ENCODE measurements at places on chromosomes 12 and 14.

DNA sequence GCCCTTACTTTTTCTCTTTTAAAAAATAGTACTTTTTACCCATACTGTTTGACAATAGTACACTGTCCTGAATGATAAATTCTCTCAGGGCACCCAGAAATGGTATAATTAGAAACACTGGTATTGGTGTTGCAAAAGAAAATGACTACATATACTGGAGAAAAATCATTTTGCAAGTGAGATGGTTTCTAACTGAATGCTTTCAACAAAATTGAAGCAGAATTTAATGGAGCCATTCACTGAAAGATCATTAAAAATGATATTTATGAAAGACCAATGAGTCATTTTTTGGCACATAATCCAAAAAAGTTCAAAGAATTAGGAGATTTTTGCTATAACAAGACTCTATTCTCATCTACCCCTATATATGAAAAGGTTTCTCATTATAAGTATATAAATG, 68.8 kb downstream of the TMTC1 start:
- DNase-seq, result no peak

DNA sequence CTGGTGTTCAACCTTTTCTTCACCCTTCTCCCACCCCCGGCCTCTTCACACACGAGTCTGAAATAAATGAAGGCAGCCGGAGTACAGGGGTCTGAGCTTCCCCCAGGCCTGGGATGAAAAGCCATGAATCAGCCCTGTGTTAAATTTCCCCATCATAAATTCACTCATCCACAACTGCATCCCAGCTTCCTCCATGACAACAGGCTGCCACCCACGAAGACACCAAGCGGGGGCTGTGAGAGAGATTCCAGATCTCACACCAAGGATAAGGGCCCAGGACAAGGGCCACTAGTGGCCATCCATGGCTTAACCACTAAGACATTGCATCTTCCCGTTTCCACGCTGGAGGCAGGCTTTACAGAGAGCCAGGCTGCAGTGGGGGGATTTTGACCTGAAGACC, 93.9 kb upstream of the NCOR2 start:
- no peak for DNase-seq

DNA sequence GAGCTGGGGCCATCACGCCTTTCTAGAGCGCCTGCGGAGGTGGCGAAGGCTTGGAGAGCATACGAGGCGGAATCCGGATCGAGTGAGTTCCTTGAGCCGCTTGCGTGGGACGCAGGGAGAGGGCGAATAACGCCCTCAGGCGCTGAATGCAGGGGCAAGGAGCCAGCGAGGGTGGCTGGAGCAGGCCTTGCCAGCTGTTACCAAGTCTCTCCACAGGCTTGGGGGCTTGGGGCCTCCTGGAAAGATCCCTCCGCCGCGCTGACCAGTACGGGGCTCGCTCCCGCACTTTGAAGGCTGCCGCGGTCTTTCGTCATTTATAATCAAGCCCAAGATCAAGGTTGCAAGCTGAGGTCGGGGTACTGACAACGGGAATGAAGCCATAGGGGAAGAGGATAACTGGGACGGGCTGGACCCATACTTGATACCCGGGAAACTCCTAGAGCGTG, 1.2 kb downstream of the FLRT2 start:
- DNase-seq, result no peak

- DNase-seq, result no peak
Observed at GRCh38 chr12:65916991-65917695, 92.9 kb downstream of the HMGA2 start.

DNA sequence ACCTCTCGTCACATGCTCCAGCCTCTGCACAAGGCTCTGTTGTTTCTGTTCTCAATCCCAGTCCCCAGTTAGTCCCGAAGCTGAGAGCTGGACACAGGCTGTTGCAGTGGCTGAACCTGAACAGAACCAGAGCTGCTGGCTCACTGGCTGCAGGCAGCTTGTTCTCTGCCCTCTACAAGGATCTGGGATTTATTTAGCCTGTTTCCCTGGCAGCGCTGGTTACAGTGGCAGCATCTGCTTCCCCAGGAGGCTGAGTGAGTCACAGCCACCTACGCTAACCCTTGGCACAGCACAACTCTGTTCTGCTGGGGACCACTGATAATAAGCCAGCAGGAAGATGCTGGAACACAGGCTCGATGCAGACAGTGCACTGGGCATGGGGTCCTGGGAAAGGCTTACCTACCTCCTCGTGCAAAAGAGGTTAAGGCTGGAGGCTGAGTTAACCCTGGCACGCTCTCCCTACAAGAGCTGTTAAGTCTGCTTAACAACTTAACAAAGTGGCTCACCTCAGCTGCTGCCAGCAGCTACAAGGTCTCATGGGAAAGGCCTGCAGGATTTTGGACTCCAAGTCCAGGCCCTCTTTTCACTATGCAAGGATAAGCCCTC, 299.6 kb downstream of the PCNX1 start:
- no peak for DNase-seq

DNA sequence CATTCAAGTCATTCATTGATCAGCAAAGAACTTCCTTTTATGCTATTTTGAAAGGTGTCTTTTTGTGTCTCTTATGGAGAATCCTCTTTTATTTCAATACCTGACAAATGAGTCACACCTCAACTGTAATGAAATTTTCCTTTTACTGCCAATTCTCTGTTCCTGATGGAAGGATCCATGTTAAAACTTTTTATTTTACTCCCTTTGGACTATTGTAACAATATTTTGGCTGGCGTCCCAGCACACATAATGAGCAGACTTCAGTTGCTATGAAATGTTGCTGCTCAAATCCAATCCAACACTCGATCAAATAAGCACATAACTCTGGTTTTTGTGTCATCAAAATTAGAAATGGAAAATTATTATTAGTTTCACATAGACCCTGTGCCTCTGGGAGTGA, 21.9 kb upstream of the SLC15A5 start:
- DNase-seq, result no peak

- peak; percentile 87 for DNase-seq
Observed at GRCh38 chr12:64669270-64669842, 59.1 kb downstream of the RASSF3 start.

DNA sequence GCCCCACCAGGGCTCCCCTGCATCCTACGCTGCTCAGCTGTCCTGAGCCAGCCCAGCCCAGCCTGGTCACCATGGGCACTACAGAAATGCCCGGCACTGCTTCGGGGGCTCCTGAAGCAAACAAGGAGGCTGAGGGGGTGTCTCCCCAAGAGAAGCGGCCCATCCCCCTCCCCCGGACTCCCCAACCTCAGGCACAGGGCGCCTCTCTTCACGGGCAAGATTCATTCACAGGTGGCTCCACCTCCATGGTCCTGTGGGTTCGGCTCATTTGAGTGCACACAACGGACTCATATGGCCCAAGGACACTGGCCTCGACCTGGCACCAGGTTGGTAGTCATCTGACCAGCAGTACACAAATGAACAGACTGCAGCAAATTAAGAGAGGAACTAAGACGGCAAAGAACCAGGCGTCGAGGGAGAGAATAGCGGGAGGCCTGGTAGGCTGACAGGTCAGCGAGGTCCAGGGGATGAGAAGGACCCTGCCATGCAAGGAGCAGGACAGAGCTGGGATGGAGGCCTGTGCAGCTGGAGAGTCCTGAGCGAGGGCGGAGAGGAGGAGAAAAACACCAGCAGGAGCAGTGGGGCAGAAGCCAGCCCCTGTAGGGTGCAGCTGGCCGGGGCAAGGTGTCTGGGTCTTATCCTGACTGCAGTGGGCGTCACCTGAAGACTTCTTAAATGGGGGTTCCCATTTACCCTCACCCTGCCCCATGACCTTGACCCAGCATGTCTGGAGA, 60.2 kb downstream of the PRIMA1 start:
- no peak for DNase-seq

DNA sequence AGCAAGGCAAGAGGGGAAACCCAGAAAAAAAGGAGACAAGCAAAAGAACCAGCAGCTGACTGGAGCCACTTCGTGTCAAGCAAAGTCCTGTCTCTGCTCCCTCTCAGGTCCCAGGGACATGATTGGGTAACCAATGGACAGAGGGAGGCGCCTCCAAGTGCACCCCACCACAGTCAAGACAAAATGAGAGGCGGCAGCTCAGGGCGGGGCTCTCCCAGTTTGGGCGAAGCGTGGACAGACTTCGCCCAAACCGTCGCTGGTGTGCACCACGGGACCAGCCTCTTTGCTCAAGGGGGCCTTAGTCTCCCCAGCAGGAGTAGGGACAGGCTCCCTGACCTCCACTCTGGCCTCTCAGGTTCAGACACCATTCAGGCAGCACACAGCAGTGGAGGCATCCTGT, 1.5 kb upstream of the BEGAIN start:
- DNase-seq, result no peak

DNA sequence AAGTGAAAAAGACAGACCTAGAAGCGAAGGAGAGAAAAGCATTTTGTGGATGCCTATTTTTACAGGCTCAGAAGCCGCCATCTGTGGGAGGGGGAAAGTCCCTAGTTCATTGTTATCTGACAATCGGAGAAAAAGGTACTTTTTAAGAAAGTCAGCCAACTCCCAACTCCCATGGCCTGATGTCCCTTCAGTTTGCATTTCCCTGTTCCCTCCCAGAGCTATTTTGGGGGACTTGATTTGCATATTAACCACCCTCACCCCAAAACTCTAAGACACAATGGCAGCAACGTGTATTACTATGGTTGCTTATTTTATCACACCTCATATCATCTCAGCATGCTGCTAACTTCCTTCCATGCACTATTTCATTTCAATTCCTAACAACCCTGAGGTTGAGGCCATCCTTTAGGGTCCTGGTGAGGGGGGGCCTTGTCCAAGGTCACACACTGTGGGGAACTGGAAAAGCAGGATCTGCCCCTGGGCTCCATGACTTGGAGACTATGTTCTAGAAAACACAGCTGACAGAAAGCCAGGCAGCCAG, 18.7 kb downstream of the HVCN1 start:
- DNase-seq, result peak; percentile 44

GRCh38 chr14:39169541-39169900, 612 bp downstream of the TRAPPC6B start:
- DNase-seq, result no peak

- no peak for DNase-seq
Observed at GRCh38 chr12:62673028-62673815, 206.6 kb downstream of the MON2 start.

DNA sequence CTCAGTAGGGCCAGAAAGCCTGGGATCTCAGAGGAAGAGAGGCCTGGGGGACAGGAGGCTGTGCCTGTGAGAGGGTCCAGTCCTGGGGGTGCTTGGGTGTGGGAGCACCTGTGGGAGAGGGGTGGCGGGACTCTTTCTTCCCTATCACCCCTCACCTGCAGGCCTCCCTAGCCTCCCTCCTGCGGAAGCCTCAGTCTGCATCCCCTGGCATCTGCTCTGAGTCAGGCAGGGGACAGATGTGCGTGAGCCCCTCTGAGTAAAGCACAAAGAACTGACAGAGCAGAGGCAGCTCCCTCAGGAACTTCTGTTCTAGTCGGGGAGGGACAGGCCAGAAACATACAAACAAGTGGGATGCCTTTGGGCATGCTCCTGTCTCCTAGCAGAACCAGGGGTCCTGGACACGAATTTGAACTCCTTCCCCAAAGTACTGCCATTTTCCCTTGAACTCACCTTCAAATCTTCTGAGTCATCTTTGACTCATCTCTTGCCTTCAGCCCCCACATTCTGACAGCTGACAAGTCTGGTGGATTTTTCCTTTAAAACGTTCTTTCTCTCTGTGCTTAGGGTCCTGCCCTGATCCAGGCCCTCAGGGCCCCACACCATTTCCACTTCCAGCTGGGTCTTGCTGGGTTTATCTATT, 8.5 kb upstream of the HSP90AA1 start:
- DNase-seq, result peak; percentile 53

Data from activated CD4-positive, alpha-beta T cell treated with anti-CD3 and anti-CD28 coated beads, Interleukin-10, Interleukin-2, amounts not matched to agents 100 ng/mL and 50 ng/mL, durations not matched to agents 16 hours and 8 hours (primary cell).